ENCODE measurements at places on chromosomes 5 and 9.

DNA sequence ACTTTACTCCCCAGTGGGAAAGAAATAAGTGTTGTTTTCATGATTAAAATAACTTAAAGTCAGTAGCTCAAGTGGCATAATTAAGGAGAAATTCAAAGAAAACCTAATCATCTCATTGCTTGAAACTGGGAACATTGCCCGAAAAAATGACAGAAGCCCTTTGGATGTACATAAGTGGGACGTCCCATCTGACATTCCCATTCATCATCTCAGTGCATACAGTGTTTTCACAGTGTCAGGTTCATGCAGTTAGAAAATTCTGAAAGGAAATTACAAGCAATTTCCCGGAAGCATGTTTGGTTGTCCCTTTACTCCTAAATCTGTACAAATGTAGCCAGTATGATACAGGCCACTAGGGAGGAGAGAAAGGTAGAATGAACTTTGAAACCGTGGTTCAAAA, 95.6 kb downstream of the ADAMTS16 start:
- DNase-seq: no peak

- DNase-seq: no peak
Observed at GRCh38 chr9:534886-535285, 306.6 kb upstream of the DMRT1 start.

- no peak for DNase-seq
Observed at GRCh38 chr5:107466233-107466769, 204.4 kb downstream of the EFNA5 start.

DNA sequence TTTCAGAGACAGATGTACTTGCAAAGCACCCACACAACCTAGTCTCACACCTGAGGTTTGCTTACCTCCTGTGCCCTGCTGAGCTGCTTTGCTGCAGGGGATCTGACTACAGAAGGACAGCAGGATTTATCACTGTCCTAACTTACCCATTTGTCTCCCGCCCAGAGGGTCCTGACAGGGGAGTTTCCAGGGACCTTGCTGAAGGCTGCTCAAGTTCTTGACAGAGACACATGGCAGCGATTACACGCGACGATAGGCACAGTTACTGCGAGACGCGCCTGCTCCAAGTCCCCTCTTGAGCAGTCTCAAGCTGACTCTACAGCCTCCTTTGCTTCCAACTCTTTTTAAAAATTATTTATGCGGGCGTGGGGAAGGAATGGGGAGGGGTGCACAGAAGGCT, 24.6 kb upstream of the GALNT10 start:
- no peak for DNase-seq

GRCh38 chr5:118548761-118549720, 439.3 kb downstream of the DTWD2 start:
- DNase-seq: no peak

GRCh38 chr5:27311544-27311943, 273.2 kb upstream of the CDH9 start:
- no peak for DNase-seq

DNA sequence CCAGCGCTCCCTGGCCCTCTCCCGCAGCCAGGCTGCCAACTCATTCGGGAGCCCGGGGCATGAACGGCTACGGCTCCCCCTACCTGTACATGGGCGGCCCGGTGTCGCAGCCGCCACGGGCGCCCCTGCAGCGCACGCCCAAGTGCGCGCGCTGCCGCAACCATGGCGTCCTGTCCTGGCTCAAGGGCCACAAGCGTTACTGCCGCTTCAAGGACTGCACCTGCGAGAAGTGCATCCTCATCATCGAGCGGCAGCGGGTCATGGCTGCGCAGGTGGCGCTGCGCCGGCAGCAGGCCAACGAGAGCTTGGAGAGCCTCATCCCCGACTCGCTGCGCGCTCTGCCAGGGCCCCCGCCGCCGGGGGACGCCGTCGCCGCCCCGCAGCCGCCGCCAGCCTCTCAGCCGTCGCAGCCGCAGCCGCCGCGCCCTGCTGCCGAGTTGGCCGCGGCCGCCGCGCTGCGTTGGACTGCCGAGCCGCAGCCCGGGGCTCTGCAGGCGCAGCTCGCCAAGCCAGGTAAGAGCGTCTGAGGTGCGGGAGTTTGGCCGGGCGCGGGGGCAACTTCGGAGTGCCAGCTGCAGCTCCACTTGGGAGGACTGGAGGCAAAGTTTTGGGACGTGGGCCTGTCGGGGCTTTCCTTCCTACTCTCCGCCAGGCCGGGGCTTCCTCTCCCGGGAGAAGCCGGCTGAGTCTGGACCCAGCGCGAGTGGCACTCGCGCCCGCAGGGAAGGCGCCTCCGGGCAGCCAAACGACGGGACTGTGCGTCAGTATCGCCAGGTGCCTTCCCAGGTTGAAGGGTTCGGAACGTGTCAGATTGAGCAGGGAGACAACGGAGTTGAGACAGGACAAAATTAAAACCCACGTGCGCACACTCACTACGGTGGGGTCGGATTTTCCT, 735 bp downstream of the DMRT3 start:
- DNase-seq: no peak

GRCh38 chr5:89445106-89445745, 562.2 kb upstream of the MEF2C start:
- no peak for DNase-seq

GRCh38 chr9:137710704-137711103, 91.9 kb downstream of the EHMT1 start:
- DNase-seq: no peak

- no peak for DNase-seq
Observed at GRCh38 chr5:178496642-178497041, 93.6 kb downstream of the COL23A1 start.

DNA sequence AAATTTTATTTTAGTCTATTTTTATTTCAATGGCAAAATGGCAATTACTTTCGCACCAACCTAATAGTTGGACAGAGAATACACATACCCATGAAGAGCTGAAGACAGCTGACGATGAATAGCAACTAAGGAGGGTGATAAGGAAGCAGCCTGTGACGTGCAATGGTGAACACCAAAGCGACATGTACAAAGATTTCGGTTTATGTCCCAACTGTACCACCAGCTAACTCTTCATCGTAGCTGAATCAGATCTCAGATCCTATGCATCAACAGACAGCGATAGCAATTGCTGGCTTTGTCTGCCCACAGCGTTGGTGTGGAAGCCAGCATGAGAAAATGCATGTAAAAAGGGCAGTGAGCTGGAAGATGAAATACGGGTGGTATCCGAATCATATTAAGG, 130.6 kb upstream of the ANKH start:
- DNase-seq: no peak
